Iris pigment epithelial cell (primary cell): ENCODE measurements at places on chromosomes 6 and 20.
A peak's percentile ranks its signal among the peaks of the same experiment; 100 is the strongest.

DNA sequence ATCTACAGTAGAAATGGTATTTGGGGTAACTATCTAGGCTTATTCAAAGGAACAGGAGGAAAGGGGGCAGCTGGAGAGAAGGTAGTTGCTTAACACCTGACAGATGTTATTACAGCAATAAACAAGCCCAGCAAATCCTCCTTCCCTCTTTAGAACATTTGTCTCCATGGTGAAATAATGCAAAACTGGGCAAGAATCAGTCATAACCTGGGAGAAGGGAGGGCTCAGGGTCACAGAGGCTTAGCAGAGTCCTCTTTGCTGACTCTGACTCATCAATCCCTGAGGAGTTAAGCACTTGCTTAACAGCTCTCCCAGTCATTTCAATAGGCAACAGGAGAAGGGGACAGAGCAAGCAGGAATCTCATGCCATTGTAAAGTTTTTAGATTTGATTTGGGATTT lies 230.3 kb downstream of the IBTK start:
- peak; percentile 90 for DNase-seq

GRCh38 chr6:113304116-113304515 lies 553.0 kb upstream of the MARCKS start:
- DNase-seq = no peak

DNA sequence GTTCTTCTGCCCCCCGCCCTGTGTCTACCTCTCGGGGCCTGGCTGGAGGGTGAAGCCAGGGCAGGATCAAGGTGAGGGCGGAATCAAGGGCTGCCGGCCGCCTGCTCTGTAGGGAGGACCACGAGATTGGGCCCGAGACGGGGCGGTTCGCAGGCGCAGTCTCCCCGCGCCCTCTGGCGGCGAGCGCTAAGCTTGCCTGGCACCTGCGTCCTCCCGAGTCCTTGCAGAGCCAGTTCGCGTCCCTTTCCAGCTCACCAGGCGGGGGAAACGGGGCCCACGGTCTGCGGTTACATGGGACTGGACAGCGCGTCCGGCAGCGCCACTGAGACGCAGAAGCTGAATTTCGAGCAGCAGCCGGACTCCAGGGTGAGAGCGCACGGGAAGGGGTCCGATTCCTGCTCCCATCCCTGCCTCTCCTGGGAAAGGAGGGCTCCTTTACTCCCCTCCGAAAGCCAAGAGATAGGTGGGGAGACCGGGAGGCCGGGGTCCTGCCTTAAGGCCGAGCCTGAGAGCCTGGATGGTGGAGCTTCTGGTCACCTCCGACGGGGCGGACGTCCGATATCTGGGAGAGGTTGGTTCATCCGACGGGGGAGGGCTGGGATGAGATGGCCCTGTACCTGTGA lies 3.6 kb upstream of the MATN4 start:
- peak; percentile 48 for DNase-seq

GRCh38 chr6:137661601-137662000 lies 167.4 kb upstream of the OLIG3 start:
- peak; percentile 28 for DNase-seq

DNA sequence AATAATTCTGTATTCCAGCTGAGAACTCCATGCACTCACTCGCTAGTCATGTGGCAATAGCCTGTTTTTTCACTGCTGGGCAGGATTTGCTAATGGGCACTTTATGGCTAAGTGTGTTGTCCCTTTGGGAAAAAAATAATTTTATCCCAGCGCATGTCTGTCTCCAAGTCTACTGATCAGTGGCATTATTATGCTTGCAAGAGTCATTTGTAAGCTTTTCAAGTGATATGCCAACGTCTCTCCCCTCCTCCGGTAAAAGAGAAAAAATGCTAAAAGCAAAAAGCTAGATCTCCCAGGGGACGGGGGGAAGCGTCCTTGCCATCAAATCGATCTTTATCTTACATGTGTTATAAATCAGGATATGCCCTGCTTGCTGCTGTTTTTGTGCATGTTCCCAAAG lies 407.7 kb downstream of the CDH26 start:
- no peak for DNase-seq

DNA sequence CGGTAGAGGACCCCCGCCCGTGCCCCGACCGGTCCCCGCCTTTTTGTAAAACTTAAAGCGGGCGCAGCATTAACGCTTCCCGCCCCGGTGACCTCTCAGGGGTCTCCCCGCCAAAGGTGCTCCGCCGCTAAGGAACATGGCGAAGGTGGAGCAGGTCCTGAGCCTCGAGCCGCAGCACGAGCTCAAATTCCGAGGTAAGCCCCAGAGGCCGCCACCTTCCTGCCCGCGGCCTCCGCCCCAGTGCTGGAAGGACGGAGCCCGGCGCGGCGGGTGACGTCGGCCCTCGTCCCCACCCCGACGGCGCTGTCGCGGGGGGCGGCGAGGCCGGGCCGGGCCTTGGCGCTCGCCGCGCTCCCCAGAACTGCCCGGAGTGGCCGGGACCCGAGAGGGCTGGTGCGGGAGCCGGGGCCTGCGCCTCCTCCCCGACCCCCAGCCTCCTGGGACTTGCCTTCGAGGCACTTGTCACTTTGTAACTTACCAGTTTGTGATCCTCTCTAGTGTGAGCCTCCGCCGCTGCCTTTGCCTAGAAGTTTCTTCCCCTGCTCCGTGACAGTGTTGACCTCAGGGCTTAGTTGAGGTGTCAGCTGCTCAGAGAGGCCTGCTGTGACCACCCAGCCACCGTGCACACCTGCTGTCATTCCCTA lies 417 bp downstream of the VAPB start:
- peak; percentile 43 for DNase-seq

DNA sequence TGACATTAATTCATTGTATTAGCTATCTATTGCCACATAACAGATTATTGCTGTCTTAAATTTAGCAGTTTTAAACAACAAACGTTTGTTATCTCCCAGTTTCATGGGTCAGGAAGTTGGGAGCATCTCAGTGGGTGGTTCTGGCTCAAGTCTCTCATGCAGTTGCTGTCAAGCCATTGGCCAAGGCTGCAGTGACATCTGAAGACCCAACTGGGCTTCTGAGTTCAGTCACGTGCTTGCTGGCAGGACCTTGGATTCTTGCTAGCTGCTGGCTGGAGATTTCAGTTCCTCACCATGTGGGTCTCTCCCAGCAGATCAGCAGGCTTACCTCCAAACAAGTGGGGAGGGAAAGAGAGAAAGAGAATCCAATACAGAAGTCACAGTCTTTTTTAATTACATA lies 152.6 kb upstream of the EXOC2 start:
- no peak for DNase-seq

- peak; percentile 47 for DNase-seq
Measured at GRCh38 chr20:63978319-63979228, 868 bp downstream of the SAMD10 start.

GRCh38 chr20:60862601-60863000 lies 389.5 kb upstream of the CDH4 start:
- no peak for DNase-seq

- no peak for DNase-seq
Measured at GRCh38 chr20:57734754-57735153, 24.9 kb upstream of the PMEPA1 start.

- DNase-seq = no peak
Measured at GRCh38 chr20:37449276-37449675, 71.8 kb upstream of the NNAT start.

DNA sequence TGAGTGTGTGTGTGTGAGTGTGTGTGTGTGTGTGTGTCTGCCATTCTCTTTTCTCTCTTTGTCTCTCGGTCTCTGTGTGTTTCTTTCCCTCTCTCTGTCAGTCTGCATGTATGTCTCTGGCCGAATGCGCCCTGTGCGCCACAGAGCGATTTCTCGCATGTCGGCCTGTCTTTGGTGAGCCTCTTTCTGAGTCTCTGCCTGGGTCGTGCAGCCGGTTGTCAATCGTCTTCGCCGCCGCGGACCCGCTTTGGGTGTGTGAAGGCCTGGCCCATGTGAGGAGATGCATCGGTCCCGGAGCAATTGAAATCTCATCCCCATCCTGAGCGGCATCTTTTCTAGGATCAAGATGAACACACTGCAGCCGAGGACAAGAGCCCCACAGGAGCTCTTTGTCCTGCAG lies 1567.2 kb upstream of the DEFB115 start:
- DNase-seq = no peak

- no peak for DNase-seq
Measured at GRCh38 chr20:18650224-18650623, 62.4 kb downstream of the DTD1 start.

DNA sequence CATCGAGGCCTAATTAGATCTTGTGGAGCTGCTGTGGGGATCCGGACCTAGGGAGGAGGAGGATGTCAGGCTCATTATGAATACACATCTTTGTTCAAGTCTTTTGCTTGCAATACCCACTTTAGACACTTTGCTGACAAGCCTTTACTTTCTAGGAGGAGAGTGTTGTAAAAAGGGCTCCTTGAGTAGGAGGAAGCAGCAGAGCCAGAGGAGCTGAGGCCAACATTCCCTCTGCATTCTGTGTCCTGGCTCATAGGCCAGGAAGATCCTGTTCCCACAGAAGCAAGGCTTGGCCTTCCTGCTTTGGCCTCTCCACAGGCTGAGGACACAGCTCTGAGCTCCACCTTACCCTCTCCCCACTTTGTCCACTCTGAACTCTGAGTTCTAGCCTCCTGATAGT lies 67.1 kb downstream of the TPD52L1 start:
- no peak for DNase-seq

DNA sequence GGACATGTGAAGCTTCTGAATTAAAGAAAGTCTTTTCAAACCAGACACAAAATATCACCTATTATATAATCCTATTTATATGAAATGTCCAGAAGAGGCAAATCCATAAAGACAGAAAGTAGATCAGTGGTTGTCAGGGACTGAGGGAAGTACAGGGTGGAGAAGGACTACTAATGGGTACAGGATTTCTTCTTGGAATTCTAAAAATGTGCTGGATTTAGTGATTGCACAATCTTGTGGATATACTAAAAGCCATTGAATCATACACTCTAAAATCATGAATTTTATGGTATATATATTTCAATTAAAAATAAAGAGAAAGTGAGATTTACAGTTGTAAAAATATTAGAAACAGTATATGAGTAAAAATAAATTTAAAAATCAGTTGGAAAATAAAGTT lies 18.7 kb upstream of the MC3R start:
- no peak for DNase-seq

DNA sequence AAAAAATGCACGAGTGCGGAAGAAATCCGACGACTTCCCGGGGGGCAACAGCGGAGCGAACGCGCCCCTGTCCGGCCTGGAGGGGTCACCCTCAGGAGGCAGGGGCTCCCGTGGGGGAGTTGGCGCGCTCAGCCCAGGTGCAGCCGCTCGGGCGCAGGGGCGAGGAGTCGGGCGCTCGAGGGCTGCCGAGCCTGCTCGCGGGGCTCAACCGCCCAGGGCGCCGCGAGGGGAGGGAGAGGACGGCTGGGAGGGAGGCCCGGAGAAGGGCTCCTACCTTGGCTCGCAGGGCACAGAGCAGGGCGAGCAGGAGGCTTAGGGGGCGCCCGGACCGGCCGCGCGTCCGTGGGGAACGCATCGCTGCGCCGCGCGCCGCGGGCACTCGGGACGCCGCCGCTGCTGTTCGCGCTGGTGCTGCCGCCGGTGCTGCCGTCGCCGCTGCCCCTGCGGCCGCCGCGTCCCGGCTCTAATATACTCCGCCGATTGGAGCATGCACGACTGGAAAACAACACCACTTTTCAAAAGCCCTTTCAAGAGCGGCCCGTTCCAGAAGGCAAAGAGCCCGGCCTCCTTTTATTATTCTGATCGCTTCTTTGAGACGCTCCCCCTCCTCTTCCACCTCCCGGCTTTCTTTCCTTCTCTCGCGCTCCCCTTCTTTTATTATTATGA lies 490 bp downstream of the JAG1 start:
- DNase-seq = peak; percentile 61

GRCh38 chr6:155014137-155014536 lies 19.0 kb downstream of the TIAM2 start:
- DNase-seq = no peak

DNA sequence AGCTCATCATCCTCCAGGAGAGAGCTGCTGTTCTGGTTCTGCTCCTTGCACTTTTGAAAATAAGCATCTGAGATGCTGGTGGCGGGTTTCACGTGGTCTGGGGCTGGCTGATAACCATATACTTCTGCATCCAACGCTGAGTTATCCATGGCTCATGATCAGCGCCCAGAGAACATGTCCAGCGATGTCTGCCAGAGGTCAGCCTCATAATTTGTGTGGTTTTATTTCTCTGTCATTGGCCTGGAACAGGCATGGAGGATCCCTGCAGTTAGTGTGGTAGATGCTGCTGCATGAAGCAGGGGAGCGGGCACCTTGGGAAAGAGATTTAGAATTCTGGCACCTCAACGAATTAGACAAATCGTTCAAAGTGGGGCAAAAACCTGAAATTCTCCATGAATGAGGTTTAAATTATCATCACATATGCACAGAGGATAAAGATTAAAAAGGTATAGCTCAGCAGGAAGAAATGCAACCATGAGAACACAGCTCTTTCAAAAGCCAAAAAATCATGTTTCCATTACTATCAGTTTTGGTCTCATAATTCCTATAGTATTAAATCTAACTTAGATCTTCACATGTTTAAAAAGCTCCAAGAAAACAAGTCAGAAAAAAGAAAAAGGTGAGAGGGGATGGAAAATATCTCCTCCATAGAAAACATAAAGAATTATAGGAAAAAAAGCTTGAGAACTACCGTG lies 157.2 kb downstream of the SOD2 start:
- DNase-seq = no peak

DNA sequence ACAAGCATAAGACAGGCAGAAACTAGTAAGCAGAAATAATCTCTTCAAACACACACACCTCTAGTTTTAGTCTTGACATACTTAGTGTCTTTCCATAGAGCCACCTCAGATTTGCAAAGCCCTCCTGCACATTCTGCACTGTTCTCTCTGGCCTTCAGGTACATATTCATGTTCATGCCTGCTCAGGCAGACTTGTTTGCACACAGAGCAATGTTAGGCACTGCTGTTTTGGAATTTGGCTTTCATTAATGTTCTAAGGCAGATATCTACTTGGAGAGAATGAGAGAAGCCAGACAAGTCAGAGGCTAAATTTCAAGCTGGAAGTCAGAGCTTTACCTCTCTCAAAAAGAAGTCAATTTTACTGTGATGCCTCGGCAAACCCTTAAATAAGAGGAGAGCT lies 21.3 kb upstream of the DST start:
- DNase-seq = no peak

DNA sequence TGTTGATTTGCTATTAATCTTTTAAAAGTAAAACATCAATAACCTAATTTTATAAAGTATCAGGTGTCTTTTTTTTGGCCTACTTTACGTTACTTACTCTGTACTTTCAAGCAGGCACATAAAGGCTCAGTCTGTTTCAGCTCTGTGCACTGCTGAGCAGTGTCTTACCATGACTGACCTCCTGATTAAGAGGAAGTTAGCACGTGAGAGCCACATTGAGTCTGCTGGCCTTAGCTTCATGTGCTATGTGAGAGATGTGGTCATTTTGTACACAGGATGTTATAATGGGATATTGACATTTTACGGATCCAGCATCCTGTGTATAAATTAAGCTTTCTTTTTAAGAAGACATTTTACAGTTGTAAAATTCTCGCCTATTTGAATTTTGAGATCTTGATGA lies 31.9 kb downstream of the ARID1B start:
- DNase-seq = peak; percentile 62

- DNase-seq = no peak
Measured at GRCh38 chr6:99032396-99032795, 84.7 kb upstream of the FBXL4 start.
